Activated CD4-positive, alpha-beta T cell treated with anti-CD3 and anti-CD28 coated beads, Interleukin-2, Interleukin-4, amounts not matched to agents 100 ng/mL and 50 ng/mL, durations not matched to agents 16 hours and 8 hours (primary cell): ENCODE measurements at places on chromosomes 4 and X.

DNA sequence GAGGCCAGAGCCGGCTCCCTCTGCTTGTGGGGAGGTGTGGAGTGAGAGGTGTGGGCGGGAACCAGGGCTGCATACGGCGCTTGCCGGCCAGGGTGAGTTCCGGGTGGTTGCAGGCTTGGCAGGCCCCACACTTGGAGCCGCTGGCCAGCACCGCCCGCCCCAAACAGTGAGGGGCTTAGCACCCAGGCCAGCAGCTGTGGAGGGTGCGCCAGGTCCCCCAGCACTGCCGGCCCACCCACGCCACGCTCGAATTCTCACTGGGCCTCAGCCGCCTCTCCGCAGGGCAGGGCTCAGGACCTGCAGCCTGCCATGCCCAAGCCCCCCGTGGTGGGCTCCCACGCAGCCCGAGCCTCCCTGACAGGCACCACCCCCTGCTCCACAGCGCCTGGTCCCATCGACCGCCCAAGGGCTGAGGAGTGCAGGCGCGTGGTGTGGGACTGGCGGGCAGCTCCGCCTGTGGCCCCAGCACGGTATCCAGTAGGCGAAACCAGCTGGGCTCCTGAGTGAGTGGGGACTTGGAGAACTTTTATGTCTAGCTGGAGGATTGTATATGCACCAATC lies 275.3 kb downstream of the RAPGEF2 start:
- DNase-seq: no peak

- DNase-seq: no peak
Observed at GRCh38 chr4:185282968-185283367, 73.6 kb downstream of the SNX25 start.

DNA sequence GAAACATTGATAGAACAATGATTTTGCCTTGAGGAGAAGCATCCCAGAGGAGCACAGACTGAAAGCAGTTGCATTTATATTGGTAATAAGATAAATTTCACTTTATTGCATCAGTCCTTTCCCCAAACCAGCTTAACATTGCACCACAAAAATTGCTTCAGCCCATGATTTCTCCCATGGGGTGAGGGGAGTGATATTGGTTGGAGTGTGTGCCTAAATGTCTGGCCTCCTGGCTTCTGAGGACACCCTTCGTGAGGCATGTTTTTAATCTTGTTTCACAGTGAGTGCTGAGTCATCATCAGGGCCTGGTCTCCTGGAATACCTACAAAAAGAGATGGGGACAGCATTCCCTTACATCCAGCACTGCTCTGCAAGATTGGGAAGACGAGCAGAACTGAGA lies 487.9 kb downstream of the C4orf33 start:
- no peak for DNase-seq

- no peak for DNase-seq
Observed at GRCh38 chr4:74054483-74055047, 16.1 kb upstream of the CXCL3 start.

GRCh38 chrX:24925430-24925829 lies 90.3 kb downstream of the ARX start:
- peak; percentile 4 for DNase-seq

GRCh38 chr4:10716163-10716562 lies 31.6 kb upstream of the CLNK start:
- no peak for DNase-seq

DNA sequence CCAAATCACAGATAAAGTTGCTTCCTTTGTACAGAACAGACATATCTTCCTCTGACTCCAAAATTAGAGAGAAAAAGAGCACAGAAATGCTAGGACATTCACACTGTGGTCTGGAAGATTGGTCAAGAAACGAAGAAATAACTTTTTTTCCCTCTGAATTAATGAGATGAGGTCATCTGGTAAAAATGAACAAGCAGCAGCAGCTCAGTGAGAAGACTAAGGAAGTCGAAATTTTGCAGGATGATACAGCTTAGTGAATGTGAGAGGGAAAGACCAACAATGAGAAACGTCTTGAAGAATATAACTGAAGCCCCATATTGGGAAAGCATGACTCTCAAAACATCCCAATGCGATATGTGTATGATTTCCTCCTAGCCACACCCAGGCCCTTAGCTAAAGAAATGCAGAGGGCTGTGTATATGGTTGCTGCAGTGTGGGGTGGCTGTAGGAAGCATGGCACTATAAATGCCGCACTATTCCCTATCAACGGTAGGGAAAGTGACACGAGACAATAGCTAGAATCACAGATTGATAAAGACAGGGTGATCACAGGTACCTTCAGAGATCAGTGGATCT lies 208.6 kb downstream of the VEGFC start:
- DNase-seq: no peak

GRCh38 chr4:92104506-92104905 lies 199.3 kb upstream of the GRID2 start:
- DNase-seq: no peak

GRCh38 chr4:123990310-123990870 lies 593.8 kb downstream of the SPRY1 start:
- no peak for DNase-seq

GRCh38 chrX:35244796-35245508 lies 302.4 kb downstream of the FAM47B start:
- DNase-seq: no peak

DNA sequence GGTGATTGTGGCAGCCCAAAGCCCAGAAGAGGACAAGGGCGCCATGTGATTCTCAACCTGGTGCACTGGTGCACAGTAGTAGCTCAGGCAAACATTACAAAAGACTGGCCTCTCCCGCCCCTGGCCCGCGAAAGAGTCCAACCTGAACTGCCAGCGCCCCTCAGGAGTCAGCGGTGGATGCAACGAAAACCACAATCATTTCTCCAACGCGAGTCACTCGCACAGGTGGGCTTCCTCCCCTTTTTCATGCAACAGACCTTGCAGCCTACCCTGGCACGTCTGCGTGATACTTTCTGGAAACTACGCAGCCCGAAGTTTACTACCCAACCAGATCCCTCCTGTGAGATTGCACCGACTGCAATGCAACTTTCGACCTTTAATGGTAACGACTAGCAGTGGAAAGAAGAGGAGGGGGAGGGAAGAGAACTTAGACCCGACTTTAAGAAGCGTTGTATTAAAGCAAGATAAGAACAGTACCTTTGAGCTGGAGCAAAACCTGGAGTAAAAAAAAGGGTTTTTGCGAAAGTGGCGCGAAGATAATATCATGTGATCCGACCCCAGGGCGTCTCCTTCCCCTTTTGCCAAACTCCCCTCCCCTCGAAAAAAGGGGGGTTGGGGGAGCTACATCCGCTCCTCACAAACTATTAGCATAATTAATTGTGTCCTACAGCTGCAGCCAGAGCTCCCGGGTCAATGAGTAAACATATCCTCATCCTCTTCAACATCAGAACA lies 63.3 kb upstream of the CCDC160 start:
- no peak for DNase-seq

DNA sequence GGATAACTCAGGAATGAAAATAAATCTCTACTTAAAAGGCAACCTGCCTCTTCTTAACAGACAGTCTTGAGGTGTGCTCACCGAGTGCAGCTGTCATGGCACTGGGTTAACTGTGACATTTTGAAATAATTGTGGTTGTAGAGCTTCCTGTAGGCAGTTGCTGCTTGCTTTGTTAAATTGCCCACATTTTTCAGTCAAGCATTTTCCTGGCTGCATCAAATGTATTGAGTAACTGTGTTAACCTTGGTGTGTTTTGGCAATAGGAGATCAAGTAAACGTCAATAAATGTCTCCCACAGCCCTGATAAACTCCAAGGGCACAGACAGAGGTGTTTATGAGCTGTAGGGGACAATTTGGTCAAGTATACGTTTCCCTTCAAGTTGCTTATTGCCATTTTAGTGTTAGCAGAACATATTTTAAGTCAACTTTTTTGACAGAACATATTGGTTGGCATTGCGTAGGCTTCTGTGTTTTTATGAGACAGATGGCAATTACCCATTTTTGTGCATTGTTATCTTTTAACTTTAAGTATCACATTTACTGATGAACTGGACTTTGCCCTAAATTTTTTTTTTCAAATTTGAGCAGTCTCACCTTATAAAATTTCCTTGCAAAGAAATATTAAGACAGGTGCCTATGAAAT lies 527.4 kb downstream of the C4orf33 start:
- DNase-seq: no peak

GRCh38 chr4:81896936-81897335 lies 425.2 kb upstream of the RASGEF1B start:
- DNase-seq: no peak

GRCh38 chr4:119244832-119245231 lies 32.3 kb downstream of the USP53 start:
- DNase-seq: no peak

DNA sequence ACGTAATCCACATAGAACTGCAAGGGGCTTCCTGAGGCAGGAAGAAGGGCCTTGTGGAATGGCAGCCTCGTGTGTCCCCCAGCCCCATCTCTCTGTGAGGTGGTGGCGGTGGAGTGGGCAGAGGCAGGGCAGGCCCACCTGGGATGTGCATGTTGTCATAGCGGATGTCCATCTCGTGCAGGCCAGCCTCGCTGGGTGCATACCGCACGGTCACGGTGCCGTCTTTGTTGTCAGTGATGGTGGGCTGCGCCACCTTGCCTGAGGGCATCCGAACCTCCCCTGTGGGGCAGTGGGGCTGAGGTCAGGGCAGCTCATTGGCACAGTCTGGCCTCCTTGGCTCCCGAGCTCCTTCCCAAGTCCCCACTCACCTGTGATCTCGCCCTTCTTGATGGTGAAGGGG lies 20.4 kb downstream of the FLNA start:
- DNase-seq: no peak

- no peak for DNase-seq
Observed at GRCh38 chr4:82551734-82552133, 10.1 kb downstream of the TMEM150C start.

DNA sequence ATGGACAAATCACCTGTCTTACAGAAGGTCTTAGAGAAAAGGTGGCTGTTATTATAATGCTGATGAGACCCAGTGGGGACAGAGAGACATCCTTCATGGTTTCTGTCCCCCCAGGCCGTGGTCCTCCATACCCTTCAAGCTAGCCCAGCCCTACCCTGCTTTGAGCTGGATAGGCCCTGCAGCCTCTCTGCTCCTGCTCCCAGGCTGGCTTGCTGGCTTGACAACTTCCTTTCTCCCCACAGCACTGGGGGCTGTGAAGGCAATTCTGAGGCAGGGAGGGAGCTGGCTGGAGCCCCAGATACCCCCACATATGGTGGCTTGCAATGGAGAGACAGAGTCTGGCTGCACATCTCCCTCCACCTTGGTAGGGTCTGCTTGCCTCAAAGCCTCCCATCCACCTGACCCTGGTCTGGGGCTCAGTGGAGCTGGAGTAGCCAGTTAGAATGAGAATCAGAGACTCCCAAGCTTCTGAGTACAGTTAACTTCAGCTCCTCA lies 118.2 kb downstream of the PJA1 start:
- no peak for DNase-seq

- no peak for DNase-seq
Observed at GRCh38 chrX:574251-574650, 56.3 kb upstream of the SHOX start.

DNA sequence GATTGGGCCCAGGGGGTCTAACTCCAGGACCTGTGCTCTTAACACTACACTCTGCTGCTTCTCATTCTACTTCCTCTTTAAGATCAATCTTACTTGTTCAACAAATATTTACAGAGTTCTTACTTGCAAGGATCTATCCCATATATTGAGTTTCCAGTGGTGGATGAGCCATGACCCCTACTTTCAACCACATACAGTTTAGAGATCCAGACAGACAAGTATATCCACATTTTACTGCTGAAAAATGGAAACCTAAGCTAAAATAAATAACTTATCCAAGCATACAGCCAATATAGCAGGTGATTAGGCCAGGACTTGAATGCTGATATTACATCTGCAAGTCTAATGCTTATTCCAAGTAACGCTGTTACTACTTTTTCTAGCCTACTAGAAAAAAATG lies 18.7 kb downstream of the TMEM150C start:
- no peak for DNase-seq

- peak; percentile 45 for DNase-seq
Observed at GRCh38 chrX:42934020-42934726, 156.2 kb upstream of the PPP1R2C start.

DNA sequence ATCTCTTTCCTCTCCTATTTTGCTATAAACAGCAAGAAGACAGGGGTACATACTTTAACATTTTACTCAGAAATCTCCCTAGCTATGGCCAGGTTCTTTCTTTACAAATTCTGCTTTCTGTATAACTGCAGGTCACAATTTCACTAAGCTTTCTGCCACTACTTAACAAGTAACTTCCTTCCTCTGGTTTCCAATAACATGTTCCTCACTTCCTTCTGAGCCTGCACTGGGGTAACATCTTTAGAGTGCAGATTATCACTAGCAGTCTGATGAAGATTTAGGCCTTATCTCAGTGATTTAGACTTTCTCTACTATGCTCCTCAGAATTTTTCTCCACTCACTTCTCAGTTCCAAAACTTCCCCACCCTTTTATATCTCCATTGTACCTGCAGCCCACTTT lies 1930.5 kb upstream of the AGA start:
- DNase-seq: no peak

GRCh38 chr4:110049951-110050925 lies 137.6 kb downstream of the EGF start:
- DNase-seq: peak; percentile 56

- DNase-seq: no peak
Observed at GRCh38 chrX:3526071-3526470, 179.6 kb upstream of the MXRA5 start.

DNA sequence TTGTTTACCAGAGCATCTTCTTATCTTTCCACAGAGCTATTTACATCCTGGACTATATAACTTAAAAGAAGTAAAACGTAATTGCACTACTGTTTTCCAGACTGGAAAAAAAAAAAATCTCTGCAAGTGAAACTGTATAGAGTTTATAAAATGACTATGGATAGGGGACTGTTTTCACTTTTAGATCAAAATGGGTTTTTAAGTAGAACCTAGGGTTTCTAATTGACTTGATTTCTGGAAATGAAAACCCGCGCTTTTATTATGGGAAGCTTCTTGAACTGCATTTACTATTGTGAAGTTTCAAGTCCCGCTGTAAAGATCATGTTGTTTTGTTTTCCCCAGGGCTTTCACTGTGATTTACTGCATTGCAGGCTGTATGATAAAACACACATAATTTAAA lies 162.7 kb downstream of the STIM2 start:
- no peak for DNase-seq
